ENCODE measurements at places on chromosomes 6 and 20.

DNA sequence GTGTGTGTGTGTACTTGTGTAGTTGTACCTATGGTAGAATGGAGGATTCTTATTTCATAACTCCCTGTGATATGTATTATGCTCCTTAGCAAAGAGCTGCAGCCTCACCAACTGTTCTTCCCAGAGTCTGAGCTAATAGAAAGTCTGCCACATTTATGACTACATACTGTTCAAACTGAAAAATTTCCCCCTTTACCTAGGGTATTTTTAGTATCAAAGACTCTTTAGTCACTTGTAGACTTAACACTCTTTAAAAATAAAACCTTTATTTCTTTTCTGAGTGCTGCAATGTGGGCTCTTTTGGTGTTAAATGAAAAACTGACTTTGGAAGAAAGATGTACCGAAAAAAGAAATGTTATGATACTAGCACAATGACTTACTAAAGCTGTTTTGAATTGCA is 39.6 kb upstream of the HS3ST5 start:
- DNase-seq, result no peak

DNA sequence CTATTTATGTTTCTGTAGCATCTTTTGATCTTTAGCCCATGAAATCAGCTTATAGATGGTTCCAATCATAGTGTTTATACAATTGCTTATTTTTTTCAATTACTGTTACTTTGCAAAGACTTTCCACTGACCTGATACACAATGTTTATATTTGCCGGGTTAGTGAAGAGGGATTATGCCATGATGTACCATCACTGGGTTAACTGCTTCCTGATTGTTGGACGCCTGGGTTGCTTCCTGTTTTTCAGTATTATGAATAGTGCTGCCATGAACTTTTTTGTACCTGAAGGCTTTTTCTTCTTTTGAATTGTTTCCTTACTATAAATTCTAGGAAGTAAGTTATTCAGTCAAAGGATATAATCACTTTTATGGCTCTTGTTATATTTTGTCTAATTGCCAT is 6.9 kb downstream of the MANBAL start:
- DNase-seq, result no peak

DNA sequence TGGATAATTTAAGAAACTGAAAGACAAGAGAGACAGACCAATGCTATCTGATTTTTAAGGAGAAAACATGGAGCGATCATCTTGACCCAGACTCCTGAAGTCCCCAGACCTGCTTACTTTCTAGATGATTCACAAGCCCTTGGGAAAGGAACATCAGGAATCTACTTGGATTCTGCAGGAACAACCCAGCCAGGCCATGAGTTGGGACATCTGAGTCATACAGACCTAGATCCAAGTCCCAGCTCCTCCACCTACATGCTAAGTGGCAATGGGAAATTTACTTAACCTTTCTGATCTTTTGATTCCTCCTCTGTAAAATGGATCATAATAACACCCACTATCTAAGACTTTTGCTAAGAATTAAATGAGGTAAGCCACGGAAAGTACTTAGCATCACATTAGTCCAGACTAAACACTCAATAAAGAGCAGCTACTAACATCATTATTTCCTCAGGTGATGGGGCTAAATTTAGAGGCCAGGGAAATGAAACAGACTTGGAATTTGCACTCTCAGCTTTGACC is 61.0 kb upstream of the MAFB start:
- DNase-seq, result no peak

- DNase-seq, result no peak
Measured at GRCh38 chr6:14784596-14785492, 461.0 kb upstream of the JARID2 start.

DNA sequence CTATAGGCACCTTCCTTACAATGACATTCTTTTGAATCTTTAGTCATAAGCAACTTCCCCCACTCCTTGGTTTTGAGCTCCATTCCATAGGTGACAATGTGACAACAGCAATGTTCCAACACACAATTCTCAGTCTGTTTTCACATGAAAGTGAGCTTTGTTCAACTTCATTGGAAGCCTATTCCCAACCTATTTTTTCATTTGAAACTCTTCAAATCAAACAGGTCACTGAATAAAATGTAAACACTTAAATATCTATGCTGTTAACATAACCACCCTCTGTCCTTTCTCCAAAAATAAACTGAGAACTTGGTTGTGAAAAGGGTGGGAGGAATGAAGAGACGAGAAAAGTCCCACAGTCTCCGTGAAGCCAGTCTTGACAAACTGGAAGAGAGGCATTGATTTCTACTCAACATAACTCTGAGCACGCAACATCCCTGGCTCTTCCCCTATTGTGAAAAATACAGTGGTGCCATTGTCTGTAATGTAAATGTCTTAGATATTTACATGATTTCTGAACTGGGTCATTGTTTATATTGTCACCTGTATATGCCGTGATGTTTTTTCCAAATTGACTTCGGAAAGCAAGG is 343.1 kb downstream of the TFAP2A start:
- DNase-seq, result no peak

DNA sequence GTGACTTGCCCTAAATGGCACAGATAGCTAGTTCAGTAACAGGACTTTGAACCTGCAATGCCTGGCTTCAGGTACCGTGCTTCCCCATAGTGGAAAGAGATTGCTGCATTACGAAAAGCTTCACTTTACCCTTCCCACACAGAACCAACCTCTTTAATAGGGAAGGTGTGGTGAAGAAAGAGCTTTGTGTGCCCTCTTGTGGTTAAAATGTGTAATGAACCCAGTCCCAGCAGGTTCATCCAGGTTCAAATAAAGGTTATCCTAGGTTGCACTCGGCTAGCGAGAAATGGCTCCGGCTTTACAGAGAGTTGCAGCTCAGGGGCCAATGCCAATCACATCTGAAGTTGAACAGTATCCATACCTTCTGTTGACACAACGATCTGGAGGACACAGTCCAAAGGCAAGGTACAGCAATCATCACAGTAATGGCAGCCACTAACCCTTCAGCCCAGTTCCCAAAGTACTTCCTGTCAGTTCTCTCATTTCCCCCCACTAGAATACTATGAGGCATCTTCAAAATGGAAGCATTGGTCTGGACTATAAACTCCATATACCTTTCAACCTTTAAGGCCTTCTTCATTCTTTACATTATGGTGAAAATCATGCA is 3.0 kb downstream of the DEFB115 start:
- DNase-seq, result no peak

DNA sequence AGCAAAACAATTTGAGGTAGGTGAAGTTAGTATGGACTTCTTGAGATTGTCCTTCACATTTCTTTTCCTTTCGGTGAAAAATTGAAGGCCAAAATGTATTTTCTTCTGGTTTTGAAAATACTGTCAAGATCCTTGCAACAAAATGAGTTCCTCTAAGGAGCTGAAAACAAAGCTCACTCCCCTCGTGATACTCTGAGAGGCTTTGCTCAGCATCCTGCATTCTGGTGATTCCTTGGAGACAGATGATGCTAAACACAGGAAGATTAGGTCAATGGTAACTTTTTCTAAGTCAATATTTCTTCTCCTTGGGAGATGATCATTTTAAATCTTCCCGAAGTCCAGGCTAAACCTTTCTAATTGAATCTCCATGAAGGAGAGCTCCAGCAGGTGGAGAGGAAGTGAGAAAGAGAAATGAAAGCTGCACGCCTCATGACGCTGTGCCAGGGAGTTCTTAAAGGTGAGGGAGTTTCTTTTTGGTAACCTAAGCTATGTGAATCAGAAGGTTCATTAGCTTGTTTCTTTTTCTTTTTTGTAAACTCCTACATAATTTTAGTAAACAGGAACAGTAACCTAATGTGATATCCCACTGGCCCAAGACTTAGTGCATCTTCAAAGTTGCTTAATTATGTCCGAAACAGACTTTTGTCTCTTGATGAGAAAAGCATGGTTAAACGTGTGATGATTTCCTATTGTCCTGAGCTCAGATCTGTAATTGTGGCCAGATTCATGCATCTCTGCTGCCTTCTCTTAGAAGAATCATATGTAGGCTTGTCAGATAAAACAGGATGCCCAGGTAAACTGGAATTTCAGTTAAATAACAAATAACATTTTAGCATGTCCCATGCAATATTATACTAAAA is 15.0 kb downstream of the ESR1 start:
- no peak for DNase-seq

DNA sequence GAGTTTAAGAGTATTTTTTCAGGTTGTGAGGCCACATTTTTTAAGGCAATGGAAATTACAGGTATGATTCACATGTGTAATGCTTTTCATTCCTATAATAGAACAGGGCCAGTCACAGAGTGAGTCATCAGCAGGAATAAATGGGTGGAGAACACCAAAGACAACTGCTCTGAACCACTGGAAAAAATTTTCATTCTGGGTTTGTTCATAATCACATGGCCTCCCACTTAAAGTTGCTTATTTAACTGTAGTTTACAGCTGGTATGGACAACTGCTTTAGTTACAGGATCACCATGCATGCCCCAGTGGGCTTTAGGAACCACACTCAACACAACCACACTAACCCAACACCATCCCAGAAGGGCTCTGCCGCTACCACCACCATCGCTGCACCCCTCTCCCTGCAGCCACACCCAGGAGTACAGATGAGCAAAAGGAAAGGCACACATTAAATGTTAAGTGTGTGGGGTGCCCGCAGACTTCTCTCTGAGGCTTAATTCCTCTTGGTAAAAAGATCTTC is 107.0 kb upstream of the DST start:
- no peak for DNase-seq

- no peak for DNase-seq
Measured at GRCh38 chr6:32905078-32905477, 35.8 kb downstream of the HLA-DMB start.

GRCh38 chr6:27471365-27472115 is 1.4 kb downstream of the ZNF184 start:
- no peak for DNase-seq

DNA sequence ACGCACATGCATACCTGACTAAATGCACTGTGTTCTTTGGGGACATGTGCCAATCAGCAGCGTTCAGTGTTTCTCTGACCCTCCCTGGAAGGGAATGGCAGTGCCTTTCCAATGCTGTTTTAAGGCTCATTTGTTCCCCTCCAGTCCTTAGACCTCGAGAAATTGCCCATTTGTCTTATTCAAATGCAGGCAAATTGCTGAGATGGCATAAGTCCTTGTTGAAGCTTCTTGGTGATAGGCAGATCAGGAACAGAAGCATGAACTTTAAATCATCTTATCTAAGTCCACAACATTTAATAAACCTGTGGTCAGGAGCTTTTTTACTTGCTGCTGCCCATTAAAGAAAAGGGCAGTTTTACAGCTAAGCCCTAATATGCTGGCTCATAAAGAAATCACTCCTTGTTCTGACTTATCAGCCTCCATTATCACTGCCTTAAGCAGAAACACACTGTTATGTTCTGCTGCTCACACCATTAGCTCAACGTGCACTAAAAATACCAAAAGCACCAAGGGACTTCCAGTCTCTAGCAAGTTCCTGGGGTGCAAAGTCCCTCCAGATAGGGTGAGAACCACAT is 112.9 kb upstream of the LRFN2 start:
- no peak for DNase-seq

All from pancreas (tissue), 10 donors.